Tibial nerve (tissue), 4 donors: ENCODE measurements at places on chromosomes 3 and 15.

DNA sequence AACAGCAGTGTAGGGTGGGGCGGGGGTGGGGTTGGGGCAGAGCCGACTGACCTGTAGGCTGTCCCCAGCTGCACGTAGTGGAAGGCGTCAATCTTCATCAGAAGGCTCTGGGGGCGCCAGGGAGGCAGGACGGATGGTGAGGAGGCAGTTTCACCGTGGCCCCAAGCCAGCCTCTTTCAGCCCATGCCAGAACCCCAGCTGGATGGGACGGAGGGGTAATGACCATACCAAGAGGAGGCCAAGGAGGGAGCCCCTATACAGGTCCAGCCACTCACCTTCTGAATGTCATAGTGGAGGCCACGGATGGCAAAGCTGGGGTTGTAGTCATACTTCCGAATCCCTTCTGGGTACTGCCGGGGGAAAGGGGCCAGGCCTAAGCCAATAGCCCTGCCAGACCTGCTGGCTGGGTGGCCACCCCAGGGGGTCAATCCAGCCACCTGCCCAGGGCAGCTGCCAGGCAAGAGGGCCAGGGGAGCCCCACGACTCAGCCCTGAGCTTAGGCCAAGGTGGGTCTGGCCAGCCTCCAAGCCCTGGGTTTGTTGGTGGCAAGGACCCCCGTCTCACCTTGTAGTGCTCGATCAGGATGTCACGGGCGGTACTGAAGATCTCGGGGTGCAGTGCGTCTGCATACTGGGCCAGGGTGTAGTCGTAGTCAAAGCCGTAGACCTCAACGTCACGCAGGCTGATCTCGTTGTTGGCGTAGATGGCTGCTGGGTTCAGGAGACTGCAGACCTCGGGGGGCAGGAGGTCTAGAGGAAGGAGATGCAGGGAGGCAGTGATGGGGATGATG, 4.9 kb downstream of the NT5DC2 start:
- no peak for DNase-seq

DNA sequence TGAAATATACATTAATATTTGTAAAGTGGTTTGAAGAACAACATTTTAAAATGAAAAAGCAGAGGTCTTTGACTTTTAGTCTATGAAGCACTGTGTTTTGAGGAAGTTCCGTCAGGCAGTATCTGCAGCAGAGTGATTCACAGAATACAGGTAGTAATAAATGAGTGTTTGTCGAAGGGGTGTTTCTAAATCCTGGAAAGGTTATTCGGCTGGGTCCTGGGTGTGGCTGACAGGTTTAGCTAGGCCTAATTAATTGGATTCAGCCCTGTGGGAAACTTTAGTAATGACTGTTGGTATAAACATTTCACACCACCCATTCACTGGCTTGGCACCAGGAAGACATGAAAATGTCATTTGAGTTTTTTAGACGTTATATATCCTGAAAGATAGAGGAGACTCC, 51.3 kb downstream of the TIPARP start:
- no peak for DNase-seq

DNA sequence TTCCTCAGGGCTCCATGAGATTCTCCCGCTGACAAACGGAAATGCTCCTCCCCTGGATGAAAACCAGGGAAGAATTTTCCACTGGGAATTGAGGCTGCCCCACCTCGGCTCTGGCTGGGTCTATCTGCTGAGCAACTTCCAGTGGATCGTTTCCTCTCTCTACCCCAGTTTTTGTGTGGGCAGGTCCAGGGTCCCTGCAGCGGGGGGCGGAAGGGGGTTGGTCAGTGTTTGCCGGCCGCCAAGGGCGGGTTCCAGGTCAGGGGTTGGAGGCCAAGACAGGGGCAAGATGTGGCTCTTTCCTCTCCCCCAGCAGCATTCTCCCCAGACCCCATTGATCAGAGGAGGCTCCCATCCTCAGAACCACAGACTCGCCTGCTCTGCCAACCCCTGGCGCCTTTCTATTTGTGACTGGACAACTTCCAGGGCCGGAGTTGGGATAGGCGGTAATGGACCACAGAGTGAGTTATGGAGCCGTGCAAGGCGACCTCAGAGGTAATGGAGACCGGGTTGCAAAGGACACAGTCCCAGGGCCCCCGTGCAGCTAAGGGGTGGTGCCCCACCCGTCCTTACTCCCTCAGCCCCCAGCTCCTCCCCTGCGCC, 92.2 kb downstream of the WNT7A start:
- DNase-seq, result no peak

GRCh38 chr15:36544518-36545466, 34.6 kb upstream of the CDIN1 start:
- DNase-seq, result no peak

DNA sequence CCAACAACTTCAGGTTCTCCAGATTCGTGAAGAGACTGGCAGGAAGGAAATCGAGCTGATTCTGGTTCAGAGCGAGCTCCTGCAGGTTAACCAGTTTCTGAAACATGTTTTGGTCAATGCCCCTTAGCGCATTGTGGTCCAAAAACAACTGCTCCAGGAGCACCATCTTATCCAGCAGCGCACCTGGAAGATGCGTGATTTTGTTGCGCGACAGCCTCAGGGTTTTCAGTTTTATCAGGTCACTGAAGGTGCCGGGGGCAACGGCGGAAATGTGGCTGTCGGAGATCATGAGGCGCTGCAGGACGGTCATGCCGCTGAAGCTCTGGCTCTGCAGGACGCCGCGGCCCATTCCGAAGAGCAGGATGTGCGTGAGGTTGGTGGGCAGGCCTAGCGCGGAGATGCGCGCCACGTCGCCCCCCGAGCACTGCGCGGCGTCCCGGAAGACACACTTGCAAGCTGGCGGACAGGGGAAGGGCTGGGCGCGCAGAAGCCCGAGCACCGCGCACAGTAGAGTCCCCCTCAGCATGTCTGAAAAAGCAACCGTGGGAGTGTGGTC, 1.2 kb downstream of the GP5 start:
- no peak for DNase-seq

DNA sequence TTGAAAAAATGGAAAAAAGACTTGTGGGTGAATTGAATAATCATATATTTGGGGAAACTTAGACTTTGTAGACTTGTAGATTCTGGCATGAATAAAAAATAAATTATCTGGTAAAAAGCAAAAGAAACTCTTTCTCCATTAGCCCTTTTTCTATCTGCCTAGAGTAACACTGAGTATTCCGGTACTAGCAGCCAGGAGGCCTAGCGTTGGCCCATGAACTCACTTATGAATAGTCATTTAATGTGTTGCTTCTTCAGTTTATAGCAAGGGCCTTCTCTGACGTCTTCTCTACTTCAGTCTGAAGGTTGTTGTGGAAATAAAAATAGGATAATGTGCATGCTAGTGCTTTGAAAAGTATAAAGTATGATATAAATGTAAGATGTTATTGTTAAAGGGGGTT, 851.2 kb upstream of the NR2F2 start:
- DNase-seq, result no peak

GRCh38 chr15:40688932-40689799, 5.8 kb upstream of the RAD51 start:
- no peak for DNase-seq

GRCh38 chr3:127462111-127462655, 128.3 kb downstream of the TPRA1 start:
- no peak for DNase-seq

DNA sequence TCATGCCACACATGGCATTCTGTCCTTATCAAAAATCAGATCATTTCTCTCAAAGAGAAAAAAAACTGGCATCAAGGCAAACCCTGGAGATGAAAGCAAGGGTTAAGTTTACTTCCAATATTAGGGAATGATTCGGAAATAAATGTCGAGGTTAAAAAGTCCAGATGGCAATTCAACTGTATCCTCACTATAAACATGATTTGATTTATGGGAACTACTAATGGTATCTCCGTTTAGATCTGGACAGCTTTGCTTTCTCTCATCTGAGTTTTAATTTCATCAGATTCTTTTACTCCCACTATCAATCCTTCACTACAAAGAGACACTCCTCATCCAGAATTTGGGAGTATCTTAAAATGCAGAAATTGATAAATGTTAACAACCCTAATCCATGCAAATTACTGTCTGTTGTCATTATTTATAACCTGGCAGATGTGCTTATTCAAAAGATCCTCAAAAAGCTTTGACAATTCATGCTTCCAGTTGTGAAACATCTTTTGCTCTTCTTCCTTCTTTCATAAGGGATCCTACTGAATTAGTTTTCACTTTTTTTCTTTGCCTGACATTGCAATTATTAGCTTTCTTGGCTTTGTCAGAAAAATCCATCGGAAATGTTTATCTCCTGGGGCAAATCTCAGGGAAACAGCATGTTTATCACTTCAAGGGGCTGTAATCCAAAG, 903.2 kb downstream of the MCTP2 start:
- DNase-seq, result no peak

GRCh38 chr3:142802891-142803290, 79.1 kb downstream of the TRPC1 start:
- no peak for DNase-seq

DNA sequence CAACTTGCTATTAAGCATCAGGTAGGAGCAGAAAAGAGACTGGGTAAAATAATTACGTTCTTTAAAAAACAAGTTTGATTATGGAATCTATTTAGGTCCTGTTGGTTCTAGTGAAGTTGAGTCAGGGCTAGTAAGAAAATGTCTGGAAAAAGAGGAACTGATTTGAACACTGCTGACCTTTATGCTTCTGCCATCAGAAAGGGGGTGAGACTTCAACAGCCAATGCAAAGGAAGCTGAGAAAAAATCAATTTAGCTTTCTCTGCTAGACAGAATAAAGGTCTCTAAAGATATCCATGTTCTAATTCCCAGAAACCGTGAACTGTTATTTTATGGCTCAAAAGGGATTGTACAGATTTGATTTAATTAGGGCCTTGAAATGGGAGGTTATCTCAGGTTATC, 157.5 kb downstream of the ROBO2 start:
- DNase-seq, result no peak

DNA sequence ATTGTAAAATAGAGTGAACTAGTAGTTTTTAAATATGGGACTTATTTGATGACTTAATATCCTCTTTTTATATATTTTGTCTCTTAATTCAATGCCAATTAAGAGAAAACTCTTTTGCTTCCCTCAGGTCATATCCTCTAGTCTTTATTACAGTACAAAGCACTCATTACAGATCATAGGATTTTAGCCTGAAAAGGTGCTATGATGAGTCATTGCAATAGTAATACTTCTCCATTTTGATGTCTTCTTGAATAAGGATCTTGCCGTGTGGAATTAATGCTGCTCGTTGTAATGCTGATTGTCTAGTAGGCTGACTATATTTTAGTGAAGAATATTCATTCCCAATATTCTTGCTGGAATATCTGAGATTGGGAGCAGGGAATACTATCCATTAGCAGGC, 612.2 kb upstream of the GOLIM4 start:
- DNase-seq, result no peak

- DNase-seq, result no peak
Measured at GRCh38 chr3:58163234-58163633, 47.5 kb downstream of the DNASE1L3 start.

- DNase-seq, result no peak
Measured at GRCh38 chr3:184305577-184305976, 6.5 kb downstream of the PSMD2 start.

- DNase-seq, result no peak
Measured at GRCh38 chr15:44029003-44029402, 166.1 kb downstream of the FRMD5 start.

- DNase-seq, result no peak
Measured at GRCh38 chr3:48299746-48300712, 33.4 kb downstream of the SPINK8 start.

DNA sequence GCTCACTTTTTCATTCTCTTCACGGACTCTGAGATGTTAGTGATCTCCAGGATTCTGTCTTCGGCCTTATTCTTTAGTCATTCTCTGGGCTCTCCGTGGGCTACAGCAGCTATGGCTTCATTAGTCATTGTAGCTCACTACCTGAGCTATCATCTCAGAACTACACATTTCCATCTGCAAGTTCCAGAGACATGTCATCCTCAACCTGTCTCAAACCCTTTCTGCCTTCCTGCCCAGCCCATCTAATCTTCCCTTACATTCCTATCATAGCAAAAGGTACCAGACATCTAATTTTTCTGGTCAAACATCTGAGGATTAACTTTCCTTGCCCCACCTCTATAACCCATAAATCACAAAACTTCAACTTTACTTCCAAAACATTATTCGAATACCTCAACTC, 13.2 kb downstream of the TSPAN3 start:
- no peak for DNase-seq

GRCh38 chr3:195286115-195286872, 15.3 kb upstream of the XXYLT1 start:
- no peak for DNase-seq

- no peak for DNase-seq
Measured at GRCh38 chr15:92053753-92054316, 200.3 kb downstream of the SLCO3A1 start.

DNA sequence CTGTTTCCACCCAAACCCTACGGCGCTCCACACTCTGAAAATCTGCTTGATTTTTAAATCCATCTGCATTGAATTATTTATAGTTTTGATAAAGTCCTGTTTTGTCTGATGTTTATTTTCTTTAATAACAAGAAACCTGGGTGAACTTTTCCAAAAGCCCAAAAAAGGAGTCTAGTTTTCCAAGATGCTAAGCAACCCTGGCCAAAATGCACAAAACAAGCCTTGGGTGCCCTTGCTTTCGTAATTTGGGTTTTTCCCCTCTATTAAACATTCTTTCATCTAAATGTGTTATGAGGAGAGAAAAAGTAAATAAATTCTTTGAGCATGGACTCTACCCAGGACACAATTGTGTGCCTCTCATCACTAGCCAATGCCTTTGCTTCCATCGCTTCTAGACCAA, 468.9 kb downstream of the MCTP2 start:
- no peak for DNase-seq

- DNase-seq, result peak; percentile 94
Measured at GRCh38 chr3:16148783-16149182, 25.7 kb upstream of the GALNT15 start.

DNA sequence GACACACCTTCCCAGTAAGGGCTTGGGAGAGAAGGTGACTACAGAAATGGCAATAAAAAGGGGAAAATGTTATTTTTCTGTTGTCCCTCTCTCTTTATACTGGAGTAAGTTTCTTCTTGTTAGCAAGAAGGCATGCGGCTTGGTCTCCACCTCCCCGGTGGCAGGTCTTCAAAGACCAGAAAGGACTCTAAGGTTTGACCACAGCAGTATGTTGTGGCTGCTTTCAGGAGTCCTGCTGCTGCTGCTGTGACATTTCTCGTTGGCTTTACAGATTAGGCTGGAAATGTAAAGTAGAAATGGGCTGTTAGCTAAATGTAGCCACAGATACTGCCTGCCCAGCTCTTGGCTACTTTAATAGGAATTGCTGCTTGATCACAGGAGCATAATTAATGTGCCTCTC, 175.8 kb upstream of the ZBTB20 start:
- DNase-seq, result no peak

- DNase-seq, result no peak
Measured at GRCh38 chr3:142450189-142450588, 2.4 kb upstream of the XRN1 start.

GRCh38 chr3:59578129-59578528, 528.3 kb upstream of the CFAP20DC start:
- no peak for DNase-seq
